Cerebellar cortex (tissue), 1 donor: ENCODE measurements at places on chromosomes 11 and 22.
A peak's percentile ranks its signal among the peaks of the same experiment; 100 is the strongest.

DNA sequence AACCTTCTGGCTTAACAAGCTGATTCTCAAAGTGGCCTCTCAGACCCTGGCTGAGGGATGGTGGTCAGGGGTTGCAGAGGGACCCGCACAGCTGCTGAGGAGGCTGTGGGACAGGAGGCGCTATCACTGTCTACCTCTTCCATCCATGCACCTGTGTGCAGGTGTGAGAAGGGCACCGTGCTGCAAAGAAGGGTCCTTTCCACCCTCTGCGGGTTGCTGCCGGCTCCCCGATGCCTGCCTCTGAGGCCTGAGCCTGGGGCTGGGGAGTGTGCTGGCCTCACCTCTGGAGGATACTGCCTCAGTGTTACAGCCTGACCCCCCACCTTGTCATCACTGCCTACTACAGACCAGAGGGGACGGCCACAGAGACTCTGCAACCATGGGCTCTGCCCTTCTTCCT, 66.1 kb upstream of the B3GAT1 start:
- no peak for DNase-seq

GRCh38 chr22:48713272-48714205, 1114.1 kb downstream of the BRD1 start:
- no peak for DNase-seq

DNA sequence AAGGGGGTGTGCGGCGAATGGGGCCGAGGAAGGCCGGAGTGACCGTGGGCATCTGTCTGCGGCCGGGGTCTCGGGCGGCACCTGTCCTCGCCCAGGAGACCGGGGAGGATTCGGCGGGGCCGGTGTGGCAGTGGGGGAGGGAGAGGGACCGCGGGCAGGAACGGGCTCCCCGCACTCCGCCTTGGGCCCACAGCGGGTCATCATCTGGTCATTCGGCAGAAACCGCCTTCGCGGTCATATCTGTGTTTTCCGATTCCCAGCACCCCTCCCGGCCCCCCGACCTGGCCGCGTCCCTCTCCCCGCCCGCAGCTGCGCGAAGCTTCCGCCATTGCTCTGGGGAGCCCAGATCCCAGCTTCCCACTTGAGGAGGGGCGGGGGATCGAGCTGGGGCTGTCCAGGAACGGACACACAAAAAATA, 824 bp upstream of the CBX6 start:
- peak; percentile 59 for DNase-seq

DNA sequence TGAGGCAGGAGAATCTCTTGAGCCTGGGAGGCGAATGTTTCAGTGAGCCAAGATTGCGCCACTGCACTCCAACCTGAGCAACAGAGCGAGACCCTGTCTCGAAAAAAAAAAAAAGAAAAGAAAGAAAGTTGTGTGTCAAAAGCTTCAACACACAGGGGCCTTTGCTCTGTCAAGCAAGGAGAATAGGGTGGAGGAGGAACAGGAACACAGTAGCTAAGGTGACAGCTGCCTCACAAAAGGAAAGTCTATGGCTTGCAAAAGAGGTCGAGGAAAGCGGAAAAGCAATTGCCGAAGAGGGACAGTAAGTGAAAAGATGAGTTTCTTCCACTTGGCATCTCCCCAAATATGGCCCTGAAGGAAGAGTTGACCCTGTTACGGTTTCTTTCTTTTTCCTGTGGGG, 26.5 kb upstream of the TMA7B start:
- DNase-seq: no peak

DNA sequence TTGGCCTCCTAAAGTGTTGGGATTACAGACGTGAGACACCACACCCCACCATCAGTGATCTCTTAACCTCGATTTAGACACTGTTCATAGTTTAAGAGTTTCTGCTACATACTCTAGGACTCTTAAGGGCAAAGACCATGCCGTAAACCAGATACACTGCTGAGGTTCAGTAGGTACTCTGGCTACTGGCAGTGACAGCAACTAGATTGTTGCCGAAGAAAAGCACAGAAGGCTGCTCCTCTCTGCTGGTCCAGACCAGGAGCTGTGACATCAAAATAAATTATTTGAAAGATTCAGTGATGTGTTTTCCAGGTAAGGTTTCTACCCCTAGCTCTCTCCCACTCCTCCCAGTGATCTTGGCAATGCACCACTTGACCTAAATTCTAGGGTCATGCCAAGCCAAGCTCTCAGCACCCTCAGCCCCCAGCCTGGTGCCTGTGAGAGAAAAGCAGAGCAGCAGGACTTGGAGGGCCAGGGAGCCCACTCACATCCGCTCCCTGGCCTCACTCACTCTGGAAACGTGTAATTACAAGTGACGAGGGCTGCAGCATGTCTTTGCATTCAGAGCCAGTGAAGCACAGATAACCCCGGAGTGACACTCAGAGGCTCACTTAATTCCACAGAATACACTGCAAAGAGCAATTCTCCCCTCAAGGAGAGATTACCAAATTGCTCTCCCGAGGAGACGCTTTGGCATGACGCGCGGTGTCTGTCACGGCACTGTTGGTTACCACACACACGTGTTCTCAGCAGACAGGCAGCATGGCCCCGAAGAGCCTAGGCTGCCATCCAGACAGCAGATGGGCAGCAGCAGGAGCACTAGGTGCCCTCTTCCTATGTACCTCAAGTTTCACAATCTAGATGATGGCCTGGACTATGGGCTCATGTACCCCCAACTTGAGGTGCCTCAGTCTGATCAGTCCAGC, 96.9 kb upstream of the PITPNB start:
- peak; percentile 62 for DNase-seq

DNA sequence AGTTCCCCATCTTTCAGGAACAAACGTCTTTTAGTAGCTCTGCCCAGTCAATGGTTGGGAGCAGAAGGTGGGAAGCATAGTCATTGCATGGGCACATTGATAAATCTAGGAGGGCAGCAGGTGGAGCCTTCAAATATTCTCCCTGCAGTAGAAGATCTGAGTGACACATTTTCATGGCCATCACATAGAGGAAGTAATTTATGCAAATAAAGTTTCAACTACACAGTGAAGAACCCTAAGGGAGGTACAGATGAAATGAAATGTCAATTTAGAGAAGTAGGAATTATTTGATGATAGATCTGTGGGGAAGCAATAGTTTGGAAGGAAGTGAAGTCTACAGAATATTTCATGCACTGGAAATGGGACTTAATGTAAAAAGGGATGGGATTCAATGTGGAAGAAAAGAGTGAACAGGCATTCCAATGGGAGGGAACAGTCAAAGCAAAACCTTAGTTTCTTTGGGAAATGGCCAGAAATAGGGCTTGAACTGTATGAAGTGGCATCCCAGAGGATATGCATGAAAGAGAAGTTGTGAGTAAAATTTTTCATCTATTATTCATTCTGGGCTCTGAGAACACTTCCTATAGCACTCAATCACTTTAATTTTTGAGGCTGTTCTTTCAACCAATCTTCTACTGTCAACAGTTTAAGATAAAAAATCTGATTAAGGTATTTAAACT, 256.2 kb upstream of the LUZP2 start:
- DNase-seq: no peak
